T-helper 2 cell treated with Interferon-gamma antibody and Interleukin-4, amounts not matched to agents 5 μg/mL and 100 μg/mL, for 36 hours (primary cell): ENCODE measurements at places on chromosomes 2 and 18.

DNA sequence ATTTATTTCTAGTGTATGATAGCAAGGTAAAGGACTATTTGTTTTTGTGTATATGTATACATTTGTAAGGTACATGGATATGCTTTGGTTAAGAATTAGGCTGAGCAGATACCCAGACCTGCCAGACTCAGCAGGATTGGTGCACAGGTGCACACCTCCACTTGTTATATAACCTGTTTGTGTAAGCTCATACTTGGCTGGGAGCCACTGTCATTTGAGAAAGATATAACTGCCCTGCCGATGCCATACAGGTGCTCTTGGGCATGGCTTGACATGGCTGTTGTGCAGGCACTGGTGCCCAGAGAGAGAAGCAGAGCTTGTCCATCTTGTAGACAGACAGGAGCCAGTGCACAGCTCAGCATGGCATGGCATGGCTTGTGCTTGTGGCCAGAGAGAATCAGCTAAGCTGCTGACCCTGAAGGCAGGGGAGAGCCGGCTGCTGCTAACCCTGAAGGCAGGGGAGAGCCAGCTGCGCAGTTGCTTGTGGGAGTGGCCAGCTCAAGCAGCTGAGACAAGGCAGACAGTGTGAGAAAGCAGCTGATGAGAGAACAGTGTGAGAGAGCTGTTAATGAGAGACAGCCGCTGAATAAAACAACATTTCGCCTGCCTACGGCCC lies 136.5 kb downstream of the RNF144A start:
- H3K4me1 ChIP-seq = peaks cover 15% of the 10 kb centered on the region
- no peak for DNase-seq
- H3K36me3 ChIP-seq = peaks cover 8% of the 10 kb centered on the region
- H3K27ac ChIP-seq = no peak overlapping the region
- H3K4me3 ChIP-seq = no peak overlapping the region

GRCh38 chr2:37026050-37026449 lies 58.1 kb downstream of the HEATR5B start:
- H3K4me3 ChIP-seq = no peak overlapping the region
- H3K27me3 ChIP-seq = no peaks in the 10 kb centered on the region
- no peaks in the 10 kb centered on the region for H3K4me1 ChIP-seq
- H3K36me3 ChIP-seq = peaks cover 23% of the 10 kb centered on the region
- DNase-seq = no peak

DNA sequence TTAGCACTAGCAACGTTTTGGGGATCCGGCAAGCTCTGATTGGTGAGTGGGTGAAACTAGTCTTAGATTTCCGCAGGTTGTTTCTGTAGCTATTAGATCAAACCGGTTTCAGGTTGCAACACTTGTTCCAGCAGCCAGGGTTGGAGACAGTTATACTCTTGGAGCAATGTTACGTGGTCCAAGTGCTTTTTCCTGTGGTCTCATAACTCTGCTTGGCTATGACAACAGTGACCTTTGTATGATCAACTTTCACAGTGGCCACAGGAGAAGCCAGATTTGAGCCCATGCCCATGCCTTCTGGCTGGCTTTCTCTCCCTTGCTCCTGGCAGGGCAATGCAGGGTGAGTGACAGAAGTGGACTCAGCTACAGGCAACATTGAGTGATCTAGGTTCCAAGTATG lies 84.5 kb upstream of the TAF1B start:
- no peak overlapping the region for H3K4me3 ChIP-seq
- peaks cover 36% of the 10 kb centered on the region for H3K4me1 ChIP-seq
- no peaks in the 10 kb centered on the region for H3K36me3 ChIP-seq
- H3K27ac ChIP-seq = no peak overlapping the region
- DNase-seq = no peak

GRCh38 chr18:3526421-3527354 lies 76.7 kb downstream of the TGIF1 start:
- no peak overlapping the region for H3K27ac ChIP-seq
- H3K4me1 ChIP-seq = peaks cover 14% of the 10 kb centered on the region
- DNase-seq = no peak
- peak overlapping the region; percentile 72 for H3K4me3 ChIP-seq
- H3K27me3 ChIP-seq = no peaks in the 10 kb centered on the region

DNA sequence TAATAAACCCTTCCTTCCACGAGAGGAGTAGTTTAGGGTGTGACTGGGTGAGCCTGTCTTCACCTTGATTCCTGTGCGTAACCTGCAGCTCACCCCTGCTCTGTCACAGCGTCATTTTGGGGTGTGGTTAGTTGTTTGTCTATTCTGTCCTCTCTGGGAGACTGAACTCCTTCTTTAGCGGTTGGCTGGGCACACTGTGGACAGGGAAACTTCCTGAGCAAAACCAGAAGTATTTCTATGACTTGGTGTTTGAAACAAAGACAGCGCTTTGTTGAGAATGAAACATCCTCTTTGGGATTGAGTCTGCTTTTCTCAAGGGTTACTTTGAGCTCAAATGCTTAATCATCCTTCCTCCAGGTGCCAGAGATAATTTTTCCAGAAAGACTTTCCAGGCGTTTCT lies 270.7 kb downstream of the HRH4 start:
- no peaks in the 10 kb centered on the region for H3K4me1 ChIP-seq
- H3K36me3 ChIP-seq = no peaks in the 10 kb centered on the region
- no peak overlapping the region for H3K27ac ChIP-seq

DNA sequence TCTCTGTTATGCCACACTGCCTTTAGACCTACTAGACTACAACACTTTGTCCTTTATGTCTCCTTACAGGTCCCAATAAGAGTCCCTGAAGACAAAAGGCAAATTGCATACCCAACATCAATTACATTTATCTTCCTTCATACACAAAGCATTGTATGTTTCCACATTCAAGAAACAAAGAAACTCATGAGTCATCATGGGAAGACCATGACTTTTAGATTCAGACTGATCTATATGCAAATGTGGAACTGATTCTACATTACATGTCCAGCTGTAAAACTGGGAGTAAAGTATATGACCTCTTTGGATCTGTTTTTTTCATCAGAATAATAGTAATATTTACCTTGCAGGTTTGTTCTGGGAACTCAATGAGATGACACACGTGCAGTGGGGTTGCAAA lies 25.2 kb upstream of the HNMT start:
- H3K27me3 ChIP-seq = no peaks in the 10 kb centered on the region
- H3K36me3 ChIP-seq = no peaks in the 10 kb centered on the region
- H3K27ac ChIP-seq = no peak overlapping the region
- DNase-seq = no peak

DNA sequence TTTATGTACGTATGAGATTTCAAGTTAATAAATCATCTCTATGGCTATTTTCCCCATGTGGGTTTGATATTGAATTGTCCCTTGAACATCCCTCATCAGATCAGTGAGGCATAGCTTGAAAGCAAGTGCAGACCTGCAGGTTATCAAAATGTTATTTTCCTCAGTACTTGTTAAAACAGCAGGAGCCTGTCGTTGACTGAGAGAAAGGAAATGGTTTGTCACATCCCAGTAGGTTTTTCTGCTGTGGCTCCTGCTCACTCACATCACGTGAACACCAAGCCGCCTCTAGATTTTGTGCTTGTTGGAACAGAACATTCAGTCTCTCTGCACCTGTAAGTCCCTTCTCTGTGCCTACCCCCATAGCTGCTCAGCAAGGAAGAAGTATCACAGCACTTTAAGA lies 340.3 kb downstream of the CELF4 start:
- H3K4me1 ChIP-seq = no peaks in the 10 kb centered on the region
- H3K27me3 ChIP-seq = no peaks in the 10 kb centered on the region
- no peak overlapping the region for H3K27ac ChIP-seq
- H3K4me3 ChIP-seq = no peak overlapping the region
- DNase-seq = no peak
- H3K36me3 ChIP-seq = no peaks in the 10 kb centered on the region

DNA sequence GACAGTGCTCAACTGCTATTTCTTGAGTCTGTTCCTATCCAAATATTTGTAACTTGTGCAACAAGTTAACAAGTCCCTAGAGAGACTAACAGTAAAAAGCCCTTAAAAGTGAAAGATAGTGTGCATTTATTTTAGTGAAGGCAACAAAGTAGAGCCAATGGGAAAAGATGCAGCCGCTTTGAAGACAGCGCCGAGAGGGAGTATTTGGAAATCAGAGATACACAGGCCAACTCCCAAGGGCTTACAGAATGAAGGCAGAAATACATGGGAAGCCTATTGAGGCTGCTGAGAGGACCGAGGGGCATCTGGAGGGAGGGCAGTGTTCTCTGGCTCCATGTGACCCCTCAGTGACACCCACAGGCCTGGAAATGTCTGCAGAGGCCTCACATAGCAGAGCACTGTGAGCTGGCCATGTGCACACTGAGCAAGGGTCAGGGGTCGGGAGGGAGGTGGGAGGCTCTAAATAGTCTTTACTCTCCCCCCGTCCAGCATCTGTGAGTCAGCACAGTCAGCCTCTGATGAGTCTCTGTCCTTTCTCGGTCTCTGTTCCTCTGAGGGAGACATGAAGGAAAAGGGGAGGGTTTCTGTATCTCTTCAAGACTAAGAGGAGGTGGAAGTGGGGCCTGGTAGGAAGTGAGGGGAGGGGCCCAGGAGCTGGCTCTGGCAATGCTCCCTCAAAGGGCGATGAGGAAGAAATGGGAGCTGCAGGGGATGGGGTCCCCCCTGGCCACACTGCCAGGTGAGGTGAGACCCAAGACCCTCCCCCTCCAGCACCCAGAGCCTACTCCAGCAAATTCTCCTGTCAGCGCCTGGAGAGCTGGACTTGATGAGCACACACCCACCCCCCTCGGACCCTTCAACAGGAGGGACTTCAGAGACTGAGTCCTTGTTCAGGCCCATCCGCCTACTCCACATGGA lies 133.6 kb downstream of the SP3 start:
- no peaks in the 10 kb centered on the region for H3K36me3 ChIP-seq
- no peak for DNase-seq
- H3K27me3 ChIP-seq = peaks cover 10% of the 10 kb centered on the region
- no peaks in the 10 kb centered on the region for H3K4me1 ChIP-seq

GRCh38 chr18:40949114-40949950 lies 1005.7 kb upstream of the PIK3C3 start:
- no peak overlapping the region for H3K4me3 ChIP-seq
- H3K36me3 ChIP-seq = no peaks in the 10 kb centered on the region
- no peak for DNase-seq
- no peaks in the 10 kb centered on the region for H3K4me1 ChIP-seq
- H3K27ac ChIP-seq = no peak overlapping the region

- H3K36me3 ChIP-seq = no peaks in the 10 kb centered on the region
- no peak for DNase-seq
- H3K27ac ChIP-seq = no peak overlapping the region
- H3K4me3 ChIP-seq = no peak overlapping the region
- H3K27me3 ChIP-seq = no peaks in the 10 kb centered on the region
Measured at GRCh38 chr18:27400001-27400400, 214.9 kb upstream of the CHST9 start.

DNA sequence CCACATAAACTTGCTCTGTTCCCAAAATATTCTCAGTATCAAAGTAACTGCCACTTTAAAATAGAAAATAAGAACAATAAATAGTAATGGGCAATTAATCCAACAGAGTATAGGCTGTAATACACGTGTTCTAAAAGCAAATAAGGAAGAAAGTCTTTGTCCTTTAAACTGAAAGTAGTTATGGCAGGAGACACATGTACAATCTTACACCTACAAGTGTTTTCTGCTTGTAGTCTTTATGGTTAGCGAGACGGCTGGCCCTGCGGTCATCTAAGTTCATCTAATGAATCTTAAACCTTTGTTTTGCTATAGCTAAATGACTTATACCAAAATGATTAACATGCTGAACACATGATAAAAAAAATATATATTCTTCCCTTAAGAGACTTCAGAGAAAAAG lies 32.4 kb downstream of the CYB5A start:
- H3K27ac ChIP-seq = no peak overlapping the region
- DNase-seq = no peak
- no peaks in the 10 kb centered on the region for H3K27me3 ChIP-seq
- H3K4me3 ChIP-seq = no peak overlapping the region
- no peaks in the 10 kb centered on the region for H3K36me3 ChIP-seq

DNA sequence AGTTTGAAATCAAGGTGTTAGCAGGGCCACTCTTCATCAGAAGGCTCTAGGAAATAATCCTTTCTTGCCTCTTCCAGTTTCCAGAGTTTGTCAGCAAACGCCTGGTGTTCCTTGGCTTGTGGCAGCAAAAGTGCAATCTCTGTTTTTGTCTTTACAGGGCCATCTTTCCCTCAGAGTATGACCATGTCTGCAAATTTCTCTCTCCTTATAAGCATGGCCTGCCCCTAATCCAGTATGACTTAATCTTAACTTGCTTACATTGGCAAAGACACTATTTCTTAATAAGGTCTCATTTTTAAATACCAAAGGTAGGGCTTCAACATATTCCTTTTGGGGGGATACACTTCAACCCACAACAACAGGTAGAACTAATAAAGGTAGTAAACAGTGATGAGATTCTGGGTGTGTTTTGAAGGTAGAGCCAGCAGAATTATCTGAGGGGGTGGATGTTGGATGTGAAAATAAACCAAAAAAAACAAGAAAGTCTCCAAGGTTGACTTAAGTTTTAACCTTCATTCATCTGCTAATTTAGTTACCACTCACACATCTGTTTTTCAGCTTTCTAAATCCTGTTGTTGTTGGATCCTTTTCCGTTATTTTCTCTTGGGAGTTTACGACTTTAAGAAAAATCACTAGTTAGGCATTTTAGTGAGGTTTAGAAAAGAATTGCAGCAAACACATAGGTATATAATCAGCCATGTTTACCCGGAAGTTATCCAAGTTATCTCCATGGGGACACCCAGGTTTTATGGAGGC lies 234.4 kb upstream of the FIGN start:
- no peak overlapping the region for H3K4me3 ChIP-seq
- H3K27ac ChIP-seq = no peak overlapping the region

- H3K4me1 ChIP-seq = no peaks in the 10 kb centered on the region
- no peak for DNase-seq
- no peak overlapping the region for H3K4me3 ChIP-seq
- no peaks in the 10 kb centered on the region for H3K36me3 ChIP-seq
Measured at GRCh38 chr2:26685989-26686839, 6.3 kb upstream of the KCNK3 start.

DNA sequence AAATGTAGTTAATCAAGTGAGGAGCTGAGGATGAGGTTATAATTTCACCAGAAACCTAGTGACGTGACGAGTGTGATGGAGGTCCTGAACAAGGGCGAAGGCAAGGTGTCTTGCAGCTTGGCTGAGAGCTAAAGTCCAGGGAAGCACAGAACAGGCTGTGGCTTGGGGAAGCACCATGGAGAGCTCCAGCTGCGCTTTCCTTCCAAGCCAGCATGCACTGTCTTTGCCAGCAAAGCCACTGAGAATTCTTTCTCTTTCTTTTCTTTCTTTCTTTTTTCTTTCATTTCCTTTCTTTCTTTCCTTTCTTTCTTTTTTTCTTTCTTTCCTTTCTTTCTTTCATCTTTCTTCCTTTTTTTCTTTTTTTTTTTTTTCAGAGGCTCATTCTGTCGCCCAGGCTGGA lies 239.3 kb downstream of the FBXO15 start:
- no peaks in the 10 kb centered on the region for H3K4me1 ChIP-seq
- DNase-seq = no peak
- no peaks in the 10 kb centered on the region for H3K27me3 ChIP-seq
